ENCODE measurements at places on chromosomes 11 and 22. TPM values are rescaled to one million over a fixed set of nuclear protein-coding genes. Genes with fewer than 3 reads are reported as not detected.

DNA sequence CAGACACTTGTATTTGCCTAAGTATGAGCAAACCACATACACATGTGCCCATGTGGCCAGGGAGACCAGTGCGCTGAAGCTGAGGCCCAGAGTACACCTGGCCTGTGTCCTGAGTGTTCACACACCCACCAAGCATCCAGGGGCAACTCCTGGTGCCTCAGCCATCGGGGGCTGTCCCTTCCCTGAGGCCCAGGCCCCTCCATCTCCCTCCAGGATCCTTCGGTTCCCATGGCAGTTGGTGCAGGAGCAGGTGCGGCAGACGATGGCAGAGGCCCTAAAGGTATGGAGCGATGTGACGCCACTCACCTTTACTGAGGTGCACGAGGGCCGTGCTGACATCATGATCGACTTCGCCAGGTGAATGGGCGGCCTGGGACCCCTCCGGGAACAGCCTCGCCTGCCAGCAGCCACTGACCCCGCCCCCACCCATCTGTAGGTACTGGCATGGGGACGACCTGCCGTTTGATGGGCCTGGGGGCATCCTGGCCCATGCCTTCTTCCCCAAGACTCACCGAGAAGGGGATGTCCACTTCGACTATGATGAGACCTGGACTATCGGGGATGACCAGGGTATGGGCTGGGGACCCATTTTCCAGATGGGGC lies 6.5 kb upstream of the SMARCB1 start:
- DNase-seq, result no peak

DNA sequence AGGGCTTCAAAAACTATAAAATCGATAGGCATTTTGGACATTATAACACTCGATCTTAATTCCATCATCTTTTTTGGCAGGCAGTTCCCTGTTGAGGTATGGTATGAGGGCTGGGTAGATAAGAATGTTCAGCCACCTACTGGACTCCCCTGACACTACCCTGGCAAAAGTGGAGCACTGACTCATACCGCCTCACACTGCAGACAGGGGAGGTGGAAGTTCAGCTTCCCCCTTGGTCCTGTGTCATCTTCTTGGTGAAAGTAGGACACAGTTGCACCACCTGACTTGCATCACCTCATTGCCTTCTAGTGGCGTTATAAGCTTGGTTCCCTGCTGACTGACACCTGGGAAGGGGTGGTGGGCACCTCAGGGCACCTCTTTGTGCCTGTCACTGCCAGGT lies 30.4 kb downstream of the PAAF1 start:
- peak; percentile 11 for DNase-seq

- DNase-seq, result peak; percentile 27
Measured at GRCh38 chr22:17562906-17563870, at the start of gene SLC25A18. SLC25A18 (plus strand) TSS chr22:17563498; CDS start chr22:17579945, 16,447 bp downstream.

DNA sequence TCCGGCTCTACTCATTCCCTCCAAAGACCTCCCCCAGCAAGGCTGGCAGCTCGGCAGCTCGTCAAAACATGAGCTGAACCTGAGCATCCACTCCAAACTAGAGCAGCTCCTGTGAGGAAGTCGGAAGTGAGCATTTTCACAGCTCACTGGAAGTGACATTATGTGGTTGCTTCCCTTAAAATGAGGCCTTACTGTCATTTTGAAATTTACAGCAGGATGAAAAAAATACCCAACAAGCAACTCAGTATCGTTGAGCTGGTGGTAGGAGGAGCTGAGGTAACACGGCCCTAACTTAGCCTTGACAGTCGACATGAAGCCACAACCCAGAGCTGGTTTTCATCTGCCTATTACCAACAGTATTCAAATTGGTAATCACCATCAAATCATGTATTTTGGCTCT lies 38.0 kb upstream of the ARFGAP3 start:
- no peak for DNase-seq

DNA sequence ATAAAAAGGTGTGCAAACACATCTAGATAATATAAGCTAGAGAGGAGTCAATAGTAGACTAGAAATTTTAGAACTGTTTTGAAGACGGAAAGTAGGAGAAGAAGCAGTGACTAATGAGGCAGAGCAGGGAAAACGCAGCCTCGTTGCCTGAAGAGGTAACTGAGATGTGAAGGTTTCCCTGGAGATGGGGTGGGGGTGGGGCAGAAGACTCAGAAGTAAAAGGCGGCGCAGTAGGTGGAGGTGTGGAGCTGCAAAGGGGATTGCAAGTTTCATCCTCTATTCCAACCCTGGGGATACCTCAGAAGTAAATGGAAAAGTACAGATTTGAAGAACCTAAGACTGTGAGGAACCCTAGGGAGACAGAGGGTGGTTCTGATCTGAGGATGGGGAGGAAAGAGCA lies 109.5 kb downstream of the TMPRSS5 start:
- DNase-seq, result no peak

DNA sequence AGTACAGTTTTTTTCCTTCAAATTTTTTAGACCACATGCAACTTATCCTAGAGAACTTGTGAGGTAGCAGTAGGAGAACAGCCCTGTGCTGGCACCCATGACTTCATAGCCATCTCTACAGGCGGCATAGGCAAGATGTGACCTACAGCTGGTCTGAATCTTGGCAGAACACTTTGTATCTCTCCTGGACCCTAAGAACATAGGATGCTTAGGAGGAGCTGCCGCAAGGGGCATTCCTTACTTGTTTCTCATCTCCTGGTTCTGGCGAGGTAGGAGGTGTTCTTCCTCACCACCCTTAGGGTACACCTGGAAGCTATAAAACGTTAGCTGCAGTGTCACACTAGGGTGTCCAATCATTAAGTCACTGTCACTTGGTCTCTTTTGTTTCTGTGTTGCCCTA lies 16.4 kb downstream of the CWC15 start:
- no peak for DNase-seq

DNA sequence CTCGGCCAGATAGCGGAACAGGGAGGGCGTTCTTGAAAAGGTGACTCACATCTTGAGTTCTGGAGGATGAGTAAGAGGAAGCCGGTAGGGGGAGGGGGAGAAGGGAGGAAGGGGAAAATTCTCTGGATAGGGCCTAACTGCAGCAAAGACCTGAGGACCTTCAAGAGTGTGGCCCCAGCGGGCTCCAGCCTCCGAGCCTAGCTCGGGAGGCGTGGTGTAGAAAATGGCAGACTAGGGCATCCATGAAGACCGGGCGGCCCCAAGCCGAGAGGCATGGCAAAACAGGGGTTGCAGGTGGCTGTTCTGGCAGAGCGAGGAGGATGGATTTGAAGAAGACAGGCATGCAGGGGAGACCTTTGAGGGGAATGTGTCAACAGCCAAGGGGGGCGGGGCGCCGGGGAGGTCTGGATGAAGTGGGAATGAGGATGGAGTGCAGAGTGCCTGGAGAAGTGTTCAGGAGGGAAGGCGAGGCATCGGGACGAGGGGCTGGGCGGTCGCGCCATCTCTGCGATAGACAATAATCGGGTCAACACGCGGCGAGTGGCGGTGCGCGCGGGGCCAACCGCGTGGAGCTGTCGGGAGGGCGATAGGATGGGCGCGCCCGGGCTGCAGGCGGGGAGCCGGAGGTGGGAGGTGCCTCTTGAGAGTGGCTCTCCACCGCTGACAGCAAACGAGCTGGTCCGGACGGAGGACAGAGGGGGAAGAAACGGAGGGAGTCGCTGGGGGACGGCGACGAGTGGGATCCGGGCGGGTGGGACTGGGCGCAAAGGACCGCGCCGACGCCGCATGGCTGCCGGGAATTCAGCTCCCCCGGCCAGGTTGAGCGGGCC lies 40.0 kb upstream of the CREB3L1 start:
- DNase-seq, result no peak

DNA sequence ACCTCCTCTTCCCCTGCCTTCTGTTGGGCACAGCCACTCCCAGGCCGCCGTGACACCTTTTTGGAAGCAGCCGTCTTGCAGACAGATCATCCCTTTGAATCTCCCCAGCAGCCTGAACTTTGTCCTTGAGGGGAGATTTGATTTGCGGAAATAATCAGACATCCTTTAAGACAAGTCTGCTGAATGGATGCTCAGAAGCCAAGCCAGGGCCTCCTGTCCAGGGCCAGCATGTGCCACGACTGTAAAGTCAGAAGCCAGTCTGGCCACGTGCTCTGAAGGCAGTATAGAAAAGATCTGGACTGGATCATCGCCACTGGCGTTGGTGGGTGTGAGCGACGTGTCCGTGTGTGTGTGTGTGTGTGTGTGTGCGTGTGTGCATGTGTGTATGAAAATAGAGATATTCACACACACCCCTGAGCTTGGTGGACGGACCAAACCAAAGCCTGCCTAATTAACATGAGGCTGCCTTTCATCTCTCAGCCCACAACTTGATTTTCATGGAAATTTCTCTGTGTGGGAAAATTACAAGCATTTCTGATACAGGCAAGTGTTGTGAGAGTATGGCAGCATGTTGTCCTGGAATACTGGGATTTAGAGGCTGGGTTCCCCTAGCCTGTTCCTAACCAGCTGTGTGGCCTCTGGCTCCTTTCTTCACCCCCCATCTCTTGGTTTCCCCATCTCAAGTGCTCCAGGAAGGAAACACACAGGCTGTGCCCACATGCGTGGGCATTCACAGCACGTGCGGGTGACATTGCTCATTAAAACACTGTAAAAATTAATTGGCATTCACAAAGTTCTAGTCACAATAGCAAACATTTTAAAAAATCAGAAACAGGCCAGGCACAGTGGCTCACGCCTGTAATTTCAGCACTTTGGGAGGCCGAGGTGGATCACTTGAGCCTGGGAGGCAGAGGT lies 61.8 kb upstream of the WNT7B start:
- DNase-seq, result no peak

DNA sequence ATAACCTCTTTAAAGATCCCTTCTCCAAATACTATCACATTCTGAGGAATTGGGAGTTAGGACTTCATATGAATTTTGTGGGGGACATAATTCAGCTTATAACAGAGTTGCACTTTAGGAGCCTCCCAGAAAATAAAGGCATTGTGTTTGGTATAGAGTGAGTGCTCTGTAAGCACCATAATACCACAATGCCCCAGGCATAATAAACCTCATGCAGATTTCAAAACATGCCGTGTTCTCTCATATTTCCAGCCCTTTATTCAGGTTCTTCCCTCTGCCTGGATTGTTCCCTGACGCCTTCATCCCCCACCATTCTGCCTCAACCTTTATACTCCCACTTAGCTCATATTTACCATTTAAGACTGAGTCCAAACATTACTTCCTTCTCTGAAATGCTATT lies 398.8 kb upstream of the FAT3 start:
- DNase-seq, result no peak

DNA sequence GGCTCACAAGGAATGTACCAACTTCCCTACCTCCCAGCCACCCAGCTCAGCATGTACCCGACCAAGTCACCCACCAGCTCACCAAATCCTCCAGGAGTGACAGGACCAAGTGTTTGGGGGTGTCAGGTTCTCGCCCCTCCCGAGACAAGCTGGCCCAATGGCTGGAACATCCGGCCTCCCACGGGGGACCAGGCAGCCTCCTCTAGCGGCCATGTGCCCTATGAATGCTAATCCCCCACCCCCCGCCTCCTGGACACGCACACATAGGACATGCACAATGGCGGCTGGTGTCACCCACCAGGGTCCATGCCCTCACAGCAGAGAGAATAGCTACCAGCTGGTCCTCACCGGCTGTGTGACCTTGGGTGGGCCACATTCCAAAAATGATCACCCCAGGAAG lies 151.0 kb downstream of the MN1 start:
- no peak for DNase-seq

DNA sequence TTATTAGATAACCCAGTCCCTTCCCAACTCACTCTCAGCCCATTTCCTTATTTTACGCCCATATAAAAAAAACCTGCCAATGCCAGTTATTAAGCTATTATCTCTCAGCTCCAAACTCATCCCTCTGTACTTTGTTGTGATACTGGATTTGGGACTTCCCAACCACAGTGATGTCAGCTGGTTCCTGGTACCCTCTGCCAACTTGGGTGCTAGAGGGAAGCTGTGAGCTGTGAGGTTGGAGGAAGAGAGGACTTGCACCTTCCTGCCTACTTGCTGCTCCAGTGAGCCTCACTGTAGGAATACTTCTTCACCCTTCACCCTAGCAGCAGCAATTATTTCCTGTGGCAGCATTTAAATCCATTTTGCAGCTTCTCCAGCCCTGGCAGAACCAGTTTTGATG lies 19.2 kb upstream of the CSF2RB start:
- no peak for DNase-seq

GRCh38 chr11:45745065-45745811 lies 59.7 kb upstream of the SLC35C1 start:
- peak; percentile 26 for DNase-seq

GRCh38 chr11:23954730-23955129 lies 542.1 kb upstream of the LUZP2 start:
- DNase-seq, result no peak

DNA sequence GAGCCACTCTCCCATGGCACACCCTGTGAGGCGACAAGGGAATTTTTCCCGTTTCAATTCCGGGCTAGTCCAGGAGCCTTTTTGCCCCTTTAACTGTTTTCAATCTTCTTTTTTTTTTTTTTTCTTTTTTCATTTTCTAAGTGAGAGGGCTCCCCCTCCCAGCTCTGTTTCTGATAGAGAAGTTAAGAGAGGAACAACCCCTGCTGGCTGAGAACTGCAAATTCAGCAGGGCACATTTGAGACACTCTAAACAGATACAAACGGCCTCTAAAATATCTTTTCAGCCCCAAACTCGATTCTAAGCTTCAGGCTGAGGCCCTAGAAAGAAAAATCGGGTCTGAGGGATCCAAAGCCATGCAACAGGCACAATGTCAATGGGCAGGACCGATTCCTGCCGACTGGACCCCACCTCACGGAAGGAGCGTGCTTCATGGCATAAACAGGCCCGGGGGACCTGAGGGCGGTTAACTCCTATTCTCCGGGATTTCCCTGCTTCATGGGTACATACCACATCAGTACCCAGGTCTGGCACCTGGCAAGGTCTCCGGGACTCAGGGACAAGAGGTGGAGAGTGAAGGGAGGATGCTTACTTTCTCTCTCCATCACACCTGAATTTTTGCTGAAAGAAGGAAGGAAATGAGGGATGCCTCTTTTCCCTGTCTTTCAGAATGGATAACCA lies 627.5 kb downstream of the BUD13 start:
- DNase-seq, result no peak

DNA sequence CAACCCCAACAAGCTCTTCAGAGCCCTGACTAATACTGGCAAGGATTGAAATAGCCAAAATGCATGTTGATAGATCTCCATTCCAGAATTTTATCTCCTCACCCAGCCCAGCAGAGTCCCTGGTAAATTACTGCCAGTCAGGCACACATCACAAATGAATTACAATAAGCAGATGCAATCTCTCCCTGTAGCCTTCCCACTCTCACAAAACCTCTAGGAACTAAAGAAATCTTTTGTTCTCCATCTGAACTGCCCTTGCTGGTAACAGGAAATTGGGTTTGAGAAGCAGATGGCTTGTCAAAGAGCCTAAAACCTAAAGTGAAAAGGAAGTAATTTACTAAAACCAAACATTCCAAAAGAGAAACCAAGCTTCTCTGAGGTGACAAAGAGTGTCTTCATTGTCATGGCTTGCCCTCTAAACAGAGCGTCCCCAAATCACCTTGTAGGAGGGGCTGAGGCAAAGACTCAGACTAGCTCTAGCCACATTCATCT lies 59.5 kb downstream of the FAM168A start:
- no peak for DNase-seq

The C11orf91 gene
- total RNA-seq, result 0.26 TPM

The RAB38 gene
- 5.9 TPM for total RNA-seq

The GNAZ gene
- 119 TPM for total RNA-seq

The CARD18 gene
- total RNA-seq, result not detected

The HBG1 gene
- total RNA-seq, result 3.3 TPM

The ENTHD1 gene
- total RNA-seq, result 0.09 TPM

The TMPRSS13 gene
- 0.63 TPM for total RNA-seq

The CEND1 gene
- 0.49 TPM for total RNA-seq

The ANKK1 gene
- total RNA-seq, result 0.29 TPM

The EWSR1 gene
- 160 TPM for total RNA-seq

The GPHA2 gene
- total RNA-seq, result 1.3 TPM

The OR52A1 gene
- total RNA-seq, result not detected

The ESRRA gene
- 97.7 TPM for total RNA-seq

The TIMP3 gene
- 180 TPM for total RNA-seq

The PHLDB1 gene
- 89.6 TPM for total RNA-seq
